ENCODE measurements at places on chromosomes 3 and 15.

DNA sequence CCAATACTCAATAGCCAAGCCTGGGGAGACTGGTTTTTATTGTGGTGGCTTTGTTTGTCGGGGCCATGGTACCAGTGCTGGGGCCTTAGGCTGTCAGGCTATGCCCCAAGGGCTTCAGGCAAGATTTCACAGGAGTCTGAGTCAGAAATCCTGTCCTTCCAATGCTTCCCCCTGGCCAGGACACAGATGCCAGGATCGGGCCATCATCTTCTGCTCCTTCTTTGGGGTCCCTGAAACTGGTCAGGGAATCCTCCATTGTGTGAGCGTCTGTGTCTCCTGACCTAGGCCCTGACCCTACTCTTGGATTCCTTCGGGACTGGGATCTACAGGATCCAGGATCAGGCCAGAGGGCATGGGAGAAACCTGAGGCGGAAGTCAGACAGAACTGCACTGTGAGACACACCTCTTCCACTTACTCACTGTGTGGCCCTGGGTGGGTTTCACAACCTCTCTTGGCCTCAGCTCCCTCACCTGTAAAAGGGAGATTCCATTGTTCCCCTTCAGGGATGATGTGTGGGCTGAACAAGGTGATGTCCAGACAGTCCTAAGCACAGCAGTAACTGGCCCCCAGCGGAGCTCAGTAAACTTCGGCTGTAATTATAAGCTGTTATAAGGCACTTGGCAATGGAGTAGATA, 292.7 kb downstream of the UACA start:
- no peak for DNase-seq

DNA sequence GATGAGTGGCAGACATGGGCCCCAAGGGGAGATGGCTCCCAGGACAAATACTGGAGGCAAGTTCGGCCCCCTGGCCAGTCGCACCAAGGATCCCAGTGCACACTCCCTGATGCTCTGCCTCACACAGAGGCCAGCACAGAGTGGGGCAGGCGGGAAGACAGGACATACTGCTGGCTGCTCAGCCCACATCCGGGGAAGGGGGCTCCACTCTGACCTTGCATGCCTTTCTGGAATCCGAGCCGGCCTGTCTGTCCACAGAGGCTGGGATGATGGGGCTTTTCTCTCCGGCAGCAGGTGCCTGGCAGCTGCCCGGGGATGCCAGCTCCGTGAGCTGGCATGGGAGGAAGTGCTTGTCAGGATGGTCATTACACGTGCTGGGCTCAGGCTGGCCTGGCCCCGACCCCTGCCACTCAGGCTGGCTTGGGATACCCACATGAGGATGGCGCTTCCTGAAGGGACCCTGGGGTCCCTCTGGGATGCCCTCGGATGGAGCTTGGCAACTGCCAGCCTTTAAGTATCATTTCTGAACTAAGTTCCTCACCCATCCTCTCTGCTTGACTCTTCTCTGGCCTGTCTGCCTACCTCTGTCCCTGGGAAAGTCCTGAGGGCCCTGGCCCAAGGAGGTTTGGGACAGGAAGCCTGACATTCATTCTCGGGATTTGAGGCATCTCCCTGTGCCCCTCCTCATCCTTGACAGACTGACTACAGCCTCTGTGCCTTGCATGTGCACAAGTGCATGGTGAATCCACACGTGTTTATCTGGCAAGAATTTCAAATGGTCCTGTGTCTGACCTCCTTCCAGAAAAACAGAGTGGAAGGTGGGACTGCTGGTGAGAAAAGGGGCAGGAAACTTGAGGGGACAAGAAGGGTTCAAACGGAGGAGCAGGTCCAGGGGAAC, 46.5 kb downstream of the EXOG start:
- no peak for DNase-seq

DNA sequence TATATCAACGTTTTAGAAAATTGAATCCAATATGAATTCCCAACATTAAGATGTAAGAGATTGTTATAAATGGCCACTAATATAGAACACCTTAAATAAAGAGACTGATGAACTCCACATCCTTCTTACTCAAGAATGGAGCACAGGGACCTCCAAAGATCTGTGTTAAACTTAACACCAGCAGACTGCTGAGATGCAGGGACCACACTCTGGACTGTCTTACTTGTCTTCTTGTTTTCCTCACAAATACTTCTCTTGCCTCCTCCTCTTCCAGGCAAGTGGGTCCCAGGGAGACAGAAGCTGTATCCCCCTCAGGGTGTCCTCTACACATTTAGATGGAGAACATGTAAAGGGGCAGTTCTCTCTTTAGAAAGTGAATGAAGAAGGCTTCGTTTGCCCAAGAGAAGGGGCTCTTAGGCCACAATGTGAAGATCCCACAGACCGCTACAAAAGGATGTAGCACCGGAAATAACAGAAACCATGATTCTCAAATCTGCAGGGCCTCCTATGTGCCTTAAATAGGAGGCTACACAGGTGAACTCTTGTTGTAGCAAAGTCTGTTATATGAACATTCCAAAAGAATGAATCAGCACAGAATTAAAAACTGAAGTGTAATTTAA, 52.2 kb downstream of the SATB1 start:
- no peak for DNase-seq

DNA sequence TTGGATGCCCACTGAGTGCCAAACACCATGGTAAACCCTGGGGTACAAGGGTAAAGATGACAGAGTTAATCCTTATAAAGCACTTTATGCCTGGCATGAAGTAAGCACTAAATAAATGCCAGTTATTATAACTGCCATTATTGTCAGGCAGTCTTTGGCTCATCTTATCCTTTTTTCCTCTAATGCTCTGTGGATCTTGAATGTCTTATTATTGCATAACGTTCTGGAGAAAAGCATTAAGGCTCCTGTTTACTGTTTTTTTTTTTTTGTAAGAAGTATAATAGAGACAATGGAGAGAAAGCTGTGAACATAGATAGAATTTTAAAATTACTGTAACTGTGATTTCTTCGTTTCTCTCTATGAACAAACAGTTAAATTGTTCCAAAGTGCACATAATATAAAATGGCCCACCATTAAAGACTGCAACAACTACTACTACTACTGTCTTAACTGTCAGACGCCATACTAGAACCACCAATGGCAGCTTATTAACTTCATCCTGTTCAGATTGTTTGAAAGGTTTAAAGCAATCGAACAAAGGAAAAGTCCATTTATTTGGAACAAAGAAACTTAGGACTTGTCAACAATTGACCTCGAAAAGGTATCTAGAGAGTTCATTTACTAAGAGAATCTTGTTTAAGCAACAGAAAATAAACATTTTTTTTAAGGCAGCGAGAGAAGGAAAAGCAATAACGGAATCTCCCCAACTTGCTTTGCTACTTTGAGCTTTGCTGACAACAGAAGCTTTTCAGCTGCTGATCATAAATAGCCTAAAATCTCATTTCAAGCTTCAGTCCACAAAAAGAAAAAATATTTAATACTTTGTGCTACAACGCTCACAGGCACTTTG, 520.7 kb downstream of the ROBO1 start:
- no peak for DNase-seq

DNA sequence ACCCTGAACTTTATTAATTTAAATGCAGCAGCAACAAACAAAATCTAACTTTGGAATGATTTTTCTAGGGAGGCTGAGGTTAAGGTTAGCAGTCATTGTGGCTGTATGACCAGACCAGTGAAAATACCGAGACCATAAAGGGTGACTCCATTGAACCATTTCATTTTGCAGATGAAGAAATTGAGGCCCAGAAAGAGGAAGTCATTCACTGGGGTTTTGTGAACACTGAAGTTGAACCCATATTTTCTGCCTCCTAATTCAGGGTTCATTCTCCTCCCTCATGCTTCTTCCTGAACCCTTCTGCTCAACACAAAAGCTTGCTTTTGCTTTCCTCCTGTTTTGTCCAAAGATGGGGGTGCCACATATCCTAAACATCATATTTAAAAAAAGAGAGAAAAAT, 65.8 kb upstream of the PLCL2 start:
- DNase-seq = no peak

DNA sequence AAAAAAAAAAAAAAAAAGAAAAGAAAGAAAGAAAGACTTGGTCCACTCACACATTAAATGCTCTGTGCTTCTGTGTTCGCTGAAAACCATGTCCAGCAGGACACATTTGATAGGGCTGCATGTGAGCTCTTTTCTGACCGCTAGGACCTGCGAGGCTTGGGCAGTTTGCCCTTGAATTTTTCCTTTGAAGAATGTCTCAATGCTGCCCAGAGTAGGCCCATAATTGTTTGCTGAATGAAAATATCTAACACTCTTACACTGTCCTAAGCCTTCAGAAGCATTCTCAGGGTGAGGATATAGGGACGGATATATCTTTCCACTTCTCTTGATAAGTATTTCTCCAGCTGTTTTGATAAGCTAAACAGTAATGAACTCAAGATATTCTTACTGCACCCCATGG, 6.0 kb downstream of the KIF9 start:
- DNase-seq = no peak

DNA sequence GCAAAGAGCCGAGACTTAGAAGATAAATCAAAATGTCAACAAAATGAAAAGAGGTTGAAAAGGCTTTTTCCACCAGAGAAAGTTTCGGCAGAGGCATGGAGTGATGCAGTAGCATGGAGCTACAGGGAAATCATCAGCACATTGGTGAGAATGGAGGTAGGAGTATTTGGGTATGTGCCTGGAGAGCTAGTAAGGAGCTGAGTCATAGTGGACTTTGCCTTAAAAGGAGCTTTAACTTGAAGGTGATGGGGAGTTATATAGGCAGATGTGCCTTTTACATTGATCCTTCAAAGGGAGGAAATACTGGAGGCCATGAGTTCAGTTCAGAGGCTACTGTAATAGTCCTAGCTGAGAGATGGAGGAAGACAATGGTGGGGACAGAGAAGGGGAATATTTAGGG, 44.3 kb downstream of the IL5RA start:
- no peak for DNase-seq

DNA sequence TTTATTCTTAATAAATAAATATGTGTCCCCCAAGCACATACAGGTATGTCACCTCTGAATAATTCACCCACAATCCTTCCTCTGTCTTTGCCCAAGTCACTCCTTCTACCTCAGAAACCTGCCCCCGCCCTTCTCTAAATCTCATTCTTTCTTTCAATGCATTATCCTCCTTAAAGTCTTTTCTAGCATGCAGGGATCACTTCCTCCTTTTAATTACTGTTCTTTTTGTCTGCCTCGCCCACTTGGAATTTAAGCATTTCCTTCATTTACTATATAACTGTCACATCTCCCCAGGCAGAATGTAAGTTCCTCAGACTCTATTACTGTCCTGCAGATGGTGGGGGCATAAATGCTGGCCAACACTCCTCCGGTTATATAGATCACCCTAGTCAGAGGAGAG, 7.8 kb downstream of the CCDC80 start:
- no peak for DNase-seq

DNA sequence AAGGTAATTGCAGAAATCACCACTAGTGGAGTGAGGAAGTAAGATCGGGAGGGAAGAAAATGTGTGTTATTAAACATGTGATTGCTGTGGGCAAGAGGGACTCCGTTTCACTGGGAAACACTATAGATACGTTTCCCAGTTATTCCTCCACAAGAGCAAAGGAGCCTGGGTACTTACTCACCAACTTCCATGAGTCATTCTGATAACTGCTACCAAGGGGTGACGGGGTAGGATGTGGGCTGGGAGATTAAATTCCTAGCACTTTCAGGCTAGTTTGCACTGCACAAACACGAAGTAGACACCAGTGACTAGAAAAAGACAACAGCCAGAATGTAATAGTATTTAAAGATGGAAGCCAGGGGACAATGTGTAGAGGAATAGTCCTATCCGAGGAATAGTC, 812.9 kb upstream of the CFAP20DC start:
- no peak for DNase-seq

DNA sequence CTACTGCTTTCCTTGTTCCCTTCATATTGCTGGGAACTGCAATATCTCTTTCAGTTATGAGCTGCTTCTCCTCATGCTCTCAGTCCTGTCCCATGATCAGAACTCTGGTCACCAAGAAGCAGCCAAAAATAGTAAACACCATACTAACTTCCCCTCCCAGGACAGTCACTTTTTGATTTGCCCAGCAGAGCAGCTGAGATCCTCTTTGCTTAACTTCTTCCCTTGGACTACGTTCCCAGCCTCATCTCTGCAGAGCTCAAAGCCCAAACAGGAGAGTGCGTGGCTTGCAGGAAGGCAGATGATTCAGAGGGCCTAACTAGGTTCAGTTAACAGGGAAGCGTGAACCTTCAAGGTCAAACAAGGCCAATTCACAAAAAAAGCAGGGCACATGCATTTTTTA, 153.2 kb downstream of the CTNNB1 start:
- DNase-seq = no peak

- no peak for DNase-seq
Observed at GRCh38 chr3:161393310-161393709, 22.0 kb upstream of the SPTSSB start.

GRCh38 chr3:103918336-103918735, 1448.4 kb upstream of the ALCAM start:
- peak; percentile 31 for DNase-seq

DNA sequence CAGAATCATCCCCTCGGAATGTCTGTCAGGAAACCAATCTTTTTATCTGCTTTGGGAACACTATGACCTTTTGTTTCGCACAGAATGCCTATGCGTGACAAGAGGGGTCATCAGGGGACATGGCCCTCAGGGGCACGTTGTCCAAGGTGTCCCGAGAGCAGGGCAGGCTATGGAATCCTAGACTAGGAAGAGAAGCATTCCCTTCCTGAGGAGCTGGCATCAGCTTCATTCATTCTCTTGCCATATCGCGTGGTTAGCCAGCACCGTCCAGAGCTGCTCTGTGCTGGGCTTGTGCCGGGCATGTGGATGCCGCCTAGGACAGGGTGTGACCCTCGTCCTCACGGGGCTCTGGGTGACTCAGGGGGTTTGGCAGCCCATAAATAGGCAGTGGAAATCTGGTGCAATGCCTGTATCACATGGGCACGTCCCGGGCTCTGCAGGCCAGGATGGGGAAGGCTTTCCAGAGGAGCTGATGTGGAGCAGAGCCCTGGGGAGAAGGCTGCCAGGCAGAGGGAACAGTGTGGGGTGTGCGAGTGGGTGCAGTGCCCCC, 117.8 kb downstream of the TMEM266 start:
- DNase-seq = no peak

DNA sequence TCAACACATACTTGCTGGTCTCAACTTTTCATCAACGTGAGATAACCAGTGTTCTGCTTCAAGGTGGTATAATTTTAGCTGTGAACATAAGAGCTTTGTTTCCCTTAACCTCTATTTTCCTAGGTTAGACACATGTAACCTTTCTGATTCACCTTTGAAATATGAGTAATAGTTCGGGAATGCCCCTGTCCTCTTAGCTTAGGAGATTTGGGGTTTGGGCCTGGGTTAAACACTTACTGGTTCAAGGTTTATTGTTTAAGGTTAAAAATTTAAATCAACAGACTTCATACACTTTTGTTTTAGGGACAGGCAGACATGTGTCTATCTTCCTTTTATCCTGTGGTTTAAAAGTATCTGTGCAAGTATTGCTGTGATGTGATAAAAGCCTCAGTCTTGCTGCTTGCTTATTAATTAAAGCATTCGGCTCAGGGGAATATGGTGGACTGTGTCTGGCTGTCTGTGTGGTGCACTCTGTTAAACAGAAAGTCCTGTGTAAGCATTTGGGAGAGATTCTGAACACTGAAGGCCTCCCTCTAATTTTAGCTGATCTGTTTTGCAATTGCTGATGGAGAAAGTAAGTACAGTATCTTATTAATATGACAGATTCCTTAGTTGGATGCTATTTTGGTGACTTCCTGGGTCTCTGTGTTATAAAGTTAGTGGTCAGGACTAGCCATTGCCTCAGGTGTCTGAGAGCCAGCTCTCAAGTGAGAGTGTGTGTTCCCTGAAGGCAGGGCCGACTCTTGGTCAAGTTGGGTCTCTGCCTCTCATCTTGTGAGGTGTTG, 81.8 kb downstream of the USP13 start:
- no peak for DNase-seq

- no peak for DNase-seq
Observed at GRCh38 chr3:169865176-169865767, 4.5 kb downstream of the LRRC31 start.

GRCh38 chr15:74523982-74524381, 17.0 kb upstream of the ARID3B start:
- DNase-seq = no peak
